Transverse colon (tissue), 4 donors: ENCODE measurements at places on chromosomes 1 and 21.

- no peak for DNase-seq
These were observed 6.2 kb upstream of the ZNF670 start for GRCh38 chr1:247084771-247085170.

DNA sequence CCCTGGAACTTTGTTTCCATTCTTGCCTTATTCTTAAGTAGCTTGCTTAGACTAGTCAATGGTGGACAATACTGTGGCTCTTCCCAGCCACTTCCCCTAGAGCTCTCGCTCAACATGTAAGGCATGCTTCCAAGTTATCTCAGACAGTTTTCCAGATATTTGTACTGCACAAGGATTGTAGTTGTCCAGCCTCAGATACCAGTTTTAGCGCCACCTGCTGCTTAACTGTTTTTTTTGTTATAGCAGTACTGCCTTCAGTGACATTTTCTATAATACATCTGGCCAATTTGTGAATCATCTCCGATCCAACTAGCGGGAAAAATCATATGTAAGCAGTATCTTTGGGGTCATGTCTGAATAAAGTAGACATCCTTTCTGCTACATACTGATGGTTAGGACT, 346.7 kb upstream of the ADGRL4 start:
- DNase-seq: no peak

DNA sequence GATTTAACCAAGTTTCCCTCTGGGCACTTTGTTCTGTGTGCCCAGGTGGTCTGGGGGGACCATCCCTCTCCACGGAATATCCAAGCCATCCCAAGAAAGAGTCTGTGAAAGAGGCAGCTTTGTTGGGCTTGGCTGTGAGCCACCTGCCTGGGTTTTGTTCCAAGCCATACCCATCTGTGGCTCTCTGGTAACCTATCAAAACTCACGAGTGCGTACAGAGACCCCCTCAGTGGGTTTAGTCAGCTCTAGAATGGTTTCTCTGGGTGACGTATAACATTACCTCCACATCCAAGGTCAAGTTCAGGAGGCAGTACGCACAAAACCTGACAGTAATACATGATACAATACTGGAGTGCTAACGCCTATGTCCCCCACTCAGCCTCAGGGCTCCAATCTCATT, 54.2 kb downstream of the DNTTIP2 start:
- DNase-seq: no peak

DNA sequence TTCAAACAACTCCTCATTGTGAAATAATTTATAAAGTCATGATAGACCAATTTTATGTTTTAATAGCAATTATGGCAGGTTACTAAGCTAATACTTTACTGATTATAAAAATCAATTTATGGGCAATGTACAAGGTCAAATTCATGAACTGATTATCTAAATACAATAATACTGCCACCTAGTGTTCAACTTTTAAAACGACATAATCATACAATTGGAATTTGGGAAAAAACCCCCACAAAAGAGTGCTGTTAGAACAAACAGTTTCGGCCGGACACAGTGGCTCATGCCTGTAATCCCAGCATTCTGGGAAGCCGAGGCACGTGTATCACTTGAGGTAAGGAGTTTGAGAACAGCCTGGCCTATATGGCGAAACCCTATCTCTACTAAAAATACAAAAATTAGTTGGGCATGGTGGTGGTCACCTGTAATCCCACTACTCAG, 14.0 kb downstream of the GTF2B start:
- no peak for DNase-seq

GRCh38 chr1:157047062-157047410, 1.5 kb upstream of the ARHGEF11 start:
- DNase-seq: no peak
